ENCODE measurements at places on chromosomes 2 and 18.

GRCh38 chr2:227410191-227410590 lies 22.4 kb upstream of the SCYGR1 start:
- no peak for DNase-seq

GRCh38 chr2:151860210-151860609 lies 32.0 kb upstream of the ARL5A start:
- no peak for DNase-seq

DNA sequence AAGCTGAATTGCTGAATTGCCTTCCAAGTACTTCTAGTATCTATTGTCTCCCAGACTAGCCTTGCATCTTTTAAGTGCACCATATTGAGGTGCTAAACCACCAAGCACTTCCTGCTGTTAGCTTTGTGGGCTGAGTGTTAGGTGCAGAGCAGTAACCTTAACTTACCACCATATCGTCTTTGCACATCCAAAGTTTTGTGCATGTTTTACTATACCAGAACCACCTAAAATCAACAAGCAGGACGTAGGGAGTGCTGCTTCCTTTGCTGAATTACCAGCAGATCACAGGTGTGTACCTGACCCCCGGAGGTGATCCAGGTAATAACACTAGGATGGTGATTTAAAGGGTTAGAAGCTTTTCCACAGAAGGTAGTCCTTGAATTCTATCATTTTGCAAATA lies 359.9 kb upstream of the HNRNPA3 start:
- no peak for DNase-seq

GRCh38 chr18:34158881-34159690 lies 65.6 kb downstream of the NOL4 start:
- DNase-seq, result no peak

- DNase-seq, result no peak
Measured at GRCh38 chr2:65465857-65466256, 33.5 kb upstream of the SPRED2 start.

- peak; percentile 77 for DNase-seq
Measured at GRCh38 chr2:239401881-239402233, 1.0 kb upstream of the HDAC4 start.

DNA sequence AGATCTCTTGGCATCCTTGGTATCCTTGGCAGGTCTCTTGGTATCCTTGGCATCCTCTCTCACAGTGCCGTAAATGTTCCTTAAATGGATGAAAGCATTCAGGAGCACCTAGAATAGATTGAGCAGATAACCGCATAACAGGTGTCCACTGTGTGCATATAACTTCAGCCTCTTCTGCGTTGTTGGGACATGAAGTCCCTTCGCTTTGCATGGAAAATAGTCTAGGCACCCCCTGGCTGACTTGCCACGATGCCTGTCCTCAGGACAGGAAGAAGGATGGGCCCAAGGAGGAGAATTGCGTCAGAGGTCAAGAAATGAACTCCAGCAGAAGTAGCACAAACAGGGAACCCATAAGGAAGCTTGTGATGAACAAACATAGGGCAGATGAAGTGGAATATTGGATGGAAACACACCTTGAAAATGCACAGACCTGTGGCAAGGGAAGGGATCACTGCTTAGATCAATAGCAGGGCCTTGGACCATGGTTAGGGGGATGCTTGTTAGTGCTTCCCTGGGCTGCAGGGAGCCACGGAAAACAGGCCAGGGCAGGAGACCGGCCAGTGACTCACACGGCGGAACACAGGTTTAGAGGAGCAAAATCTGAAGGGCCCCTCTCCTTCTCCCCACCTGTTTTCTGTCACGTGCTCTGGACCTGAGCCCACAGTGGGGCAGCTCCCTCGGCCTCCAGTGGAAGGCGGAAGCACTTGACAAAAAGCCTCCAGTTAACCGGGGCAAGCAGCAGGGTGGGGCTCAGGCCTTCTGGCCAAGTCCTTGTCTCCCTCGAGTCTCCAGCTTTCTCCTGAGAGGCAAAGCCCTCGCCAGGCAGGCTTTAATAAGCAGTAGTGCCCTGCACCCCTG lies 99.2 kb upstream of the ASAP2 start:
- DNase-seq, result no peak

DNA sequence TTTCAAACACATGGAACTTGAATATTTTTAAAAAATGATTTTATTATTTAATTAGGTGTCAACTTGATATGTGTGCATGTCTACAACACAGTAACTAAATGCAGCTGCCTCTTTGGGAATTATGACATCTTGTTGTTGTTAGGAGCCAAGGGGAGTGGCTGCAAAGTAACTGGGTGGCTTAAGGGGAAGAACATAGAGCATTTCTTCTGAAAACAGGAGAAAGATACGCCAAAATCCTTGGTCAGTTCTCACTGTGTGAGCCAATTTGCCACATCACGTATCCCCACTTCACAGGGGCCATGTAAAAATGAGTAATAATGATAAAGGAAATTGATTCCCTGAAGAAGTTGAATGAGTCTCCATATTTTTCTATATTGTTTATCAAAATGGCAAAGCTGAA lies 309.8 kb upstream of the COL3A1 start:
- no peak for DNase-seq

DNA sequence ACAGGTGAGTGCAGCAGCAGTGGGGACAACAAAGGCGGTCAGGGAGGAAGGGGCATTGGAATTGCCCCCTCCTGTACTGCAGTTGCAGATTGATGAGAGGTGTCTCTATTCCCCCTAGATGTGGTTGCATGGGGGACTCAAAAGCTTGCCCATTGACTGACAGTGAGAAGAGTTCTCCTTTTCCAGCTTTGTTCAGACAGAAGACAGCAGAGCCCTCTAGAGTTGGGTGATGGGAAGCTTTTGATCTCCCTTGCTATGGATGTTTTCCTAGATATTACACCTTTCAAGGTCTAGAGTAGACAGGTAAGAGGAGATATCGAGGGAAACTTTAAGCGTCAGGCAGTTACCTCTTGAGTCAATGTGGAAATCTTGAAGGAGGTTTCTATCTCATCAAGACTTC lies 2.9 kb downstream of the PROKR1 start:
- DNase-seq, result peak; percentile 65

DNA sequence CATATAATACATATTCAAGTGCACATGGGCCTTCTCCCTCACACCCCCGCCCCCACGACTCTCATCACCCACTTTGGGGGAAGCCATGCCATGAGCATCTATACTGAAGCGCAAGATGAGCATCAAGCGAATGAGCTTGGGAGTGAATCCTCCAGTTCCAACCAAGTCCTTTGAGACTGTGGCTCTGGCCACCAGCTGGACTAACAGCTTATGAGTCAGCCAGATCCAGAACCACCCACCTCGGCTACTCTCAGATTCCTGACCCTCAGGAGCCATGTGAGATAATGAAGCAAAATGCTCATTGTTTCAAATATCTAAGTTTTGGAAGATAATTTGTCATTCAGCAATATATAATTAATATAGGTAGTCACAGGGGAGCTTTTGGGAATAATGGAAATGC lies 22.2 kb upstream of the IL1RL1 start:
- DNase-seq, result no peak

GRCh38 chr18:3472681-3473544 lies 22.9 kb downstream of the TGIF1 start:
- DNase-seq, result no peak

GRCh38 chr18:27062802-27063201 lies 122.3 kb downstream of the CHST9 start:
- no peak for DNase-seq

- DNase-seq, result no peak
Measured at GRCh38 chr2:238966072-238966937, 118.4 kb downstream of the TWIST2 start.

Measured in hematopoietic multipotent progenitor cell treated with erythropoietin and hydrocortisone succinate and interleukin-3 and kit ligand, for 6 days (in vitro differentiated cells).